ENCODE measurements at places on chromosomes 3 and 15.

DNA sequence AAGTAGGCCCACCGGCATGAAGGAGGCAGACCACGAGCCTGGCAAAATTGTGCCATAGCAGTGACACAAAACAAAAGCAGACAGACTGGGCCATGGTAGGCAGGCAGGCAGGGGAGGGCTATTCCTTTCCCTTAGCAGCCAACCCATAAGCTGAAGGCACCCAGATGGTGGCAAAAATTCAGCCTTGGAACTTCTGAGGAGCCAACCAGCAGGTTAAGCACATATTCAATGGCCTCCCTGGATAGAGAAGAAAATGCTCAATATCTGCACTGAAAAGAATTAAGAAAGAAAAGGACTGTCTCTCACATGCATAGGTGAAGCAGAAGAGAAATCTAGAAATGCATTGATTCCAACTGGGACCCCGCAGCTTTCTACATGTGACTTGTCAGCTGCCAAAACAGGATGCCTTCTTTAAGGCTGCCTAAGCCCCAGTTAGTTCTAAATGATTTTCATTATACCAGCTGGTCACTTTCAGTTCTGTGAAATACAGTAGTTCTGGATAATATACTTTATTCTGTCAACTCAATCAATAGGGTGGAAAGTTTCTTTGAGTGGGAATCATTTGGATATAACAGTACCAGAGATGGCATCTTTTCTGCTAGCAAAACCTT, 2.7 kb downstream of the PRICKLE2 start:
- DNase-seq: no peak

GRCh38 chr3:53803124-53803815, 42.9 kb downstream of the CHDH start:
- DNase-seq: no peak

DNA sequence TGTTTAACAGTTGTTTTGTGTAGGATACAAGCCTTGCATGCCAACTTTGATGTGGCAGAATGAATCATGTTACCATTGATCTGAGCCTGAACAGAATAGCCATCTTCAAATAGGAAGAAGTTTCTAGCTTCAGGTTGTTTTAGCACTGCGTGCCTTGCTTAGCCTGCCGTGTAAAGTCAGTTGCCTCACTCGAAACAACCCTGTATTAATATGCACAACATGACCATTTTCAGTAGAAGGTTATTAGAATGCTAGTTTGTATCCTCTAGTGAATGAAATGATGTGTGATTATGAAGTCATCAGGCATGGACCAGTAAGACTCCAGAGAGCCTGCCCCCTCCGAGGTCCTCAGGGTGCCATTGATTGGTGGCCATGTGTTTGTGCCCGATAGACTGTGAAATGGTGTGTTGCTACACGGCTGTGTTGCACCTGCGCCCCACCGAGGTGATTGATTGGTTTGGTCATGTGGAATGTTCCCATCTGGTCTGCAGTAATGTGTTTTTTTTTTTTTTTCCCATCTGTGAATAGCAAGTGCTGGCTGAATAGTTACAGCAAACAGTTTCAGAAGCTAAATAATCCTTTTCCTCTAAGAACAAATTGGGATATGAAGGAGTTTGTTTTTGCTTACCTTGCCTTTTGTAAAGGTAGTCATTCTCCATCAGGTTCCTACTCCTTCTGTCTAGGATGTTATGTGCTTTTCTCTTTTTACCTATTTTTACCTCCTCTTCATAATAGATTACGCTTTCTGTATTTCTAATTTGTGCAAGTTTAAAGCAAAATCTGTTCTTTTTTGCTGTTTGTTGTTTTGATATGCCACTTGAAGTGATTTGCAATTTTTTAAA, 214.9 kb downstream of the TCF12 start:
- peak; percentile 49 for DNase-seq

DNA sequence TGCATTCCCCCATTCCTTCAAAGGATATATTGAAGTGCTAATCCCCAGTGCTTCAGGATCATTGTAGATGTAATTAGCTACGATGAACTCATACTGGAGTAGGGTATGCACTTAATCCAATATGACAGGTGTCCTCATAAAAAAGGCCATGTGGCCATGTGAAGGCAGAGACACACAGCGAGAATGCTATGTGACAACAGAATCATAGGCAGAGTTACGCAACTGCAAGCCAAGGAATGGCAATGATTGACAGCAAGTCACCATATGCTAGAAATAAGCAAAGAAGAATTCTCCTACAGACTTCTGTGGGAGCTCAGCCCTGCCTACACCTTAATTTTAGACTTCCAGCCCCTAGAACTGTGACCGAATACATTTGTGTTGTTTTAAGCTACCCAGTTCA, 875.6 kb upstream of the ROBO1 start:
- DNase-seq: peak; percentile 54
